ENCODE measurements at places on chromosomes 2 and 18. TPM values are rescaled to one million over a fixed set of nuclear protein-coding genes. Genes with fewer than 3 reads are reported as not detected.

The EML6 gene
- polyA plus RNA-seq, result 3.8 TPM

The CCL20 gene
- polyA plus RNA-seq, result not detected

The GALNT3 gene
- polyA plus RNA-seq, result 4.1 TPM

The ANKRD62 gene
- polyA plus RNA-seq, result not detected

The SNED1 gene
- polyA plus RNA-seq, result 17.0 TPM
